ENCODE measurements at places on chromosomes 1 and 21.

- peak; percentile 79 for DNase-seq
These were observed 151.0 kb downstream of the CDC7 start for GRCh38 chr1:91651661-91652071.

DNA sequence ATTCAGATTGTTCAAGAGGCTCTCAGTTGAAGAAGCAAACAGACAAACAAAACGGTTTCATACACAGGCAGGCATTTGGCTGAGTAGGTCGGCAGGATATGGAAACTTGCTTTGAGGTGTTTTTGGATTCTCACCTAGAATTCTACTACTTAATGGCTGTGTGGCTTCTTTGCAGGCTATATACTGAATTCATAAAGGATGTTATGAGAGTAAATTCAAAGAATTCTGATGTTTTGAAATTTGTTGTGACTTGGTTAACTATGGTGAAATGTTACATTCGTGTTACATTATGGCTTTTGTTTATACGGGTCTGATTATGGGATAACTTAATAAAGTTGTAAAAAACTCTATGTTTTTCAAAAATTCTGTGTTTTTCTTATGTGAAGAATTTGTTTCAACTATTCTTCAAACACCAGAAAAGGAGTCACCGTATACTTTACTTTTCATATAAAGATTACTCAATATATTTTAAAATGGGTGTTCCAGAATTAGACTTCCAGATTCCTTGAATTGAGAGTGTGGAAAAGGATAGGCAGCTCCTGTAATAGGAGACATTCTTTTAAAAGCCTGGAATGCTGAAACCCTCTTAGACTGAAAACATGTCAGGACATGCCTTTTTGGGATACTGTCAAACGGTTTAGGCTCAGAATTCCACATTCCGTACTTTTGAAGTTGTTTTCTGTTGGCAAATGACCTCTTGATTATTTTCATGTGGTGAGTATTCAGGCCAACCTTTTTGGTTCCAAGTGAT lies 8.2 kb upstream of the IRF2BP2 start:
- DNase-seq, result no peak

- no peak for DNase-seq
These were observed 31.2 kb downstream of the ARID4B start for GRCh38 chr1:235296729-235297128.

DNA sequence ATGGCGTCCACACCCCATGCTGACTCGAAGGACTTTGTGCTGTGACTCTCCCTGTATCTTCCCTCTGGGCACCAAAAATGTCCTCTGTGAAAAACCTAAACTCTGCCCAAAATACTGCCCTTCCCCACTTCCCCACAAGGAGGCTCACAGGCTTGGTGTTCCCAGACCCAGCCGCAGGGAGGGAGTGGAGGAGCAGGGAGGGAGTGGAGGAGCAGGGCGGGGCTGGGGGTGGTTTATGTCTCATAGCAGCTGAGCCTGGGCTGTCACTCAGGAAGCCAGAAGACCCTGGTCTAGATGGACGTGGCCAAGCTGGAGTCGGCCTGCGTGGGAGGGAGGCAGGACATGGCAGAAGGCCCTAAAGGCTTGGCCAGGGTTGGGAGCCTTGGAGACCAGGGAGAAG lies 461.7 kb downstream of the PTPRU start:
- no peak for DNase-seq

- no peak for DNase-seq
These were observed 16.6 kb downstream of the DNAJC16 start for GRCh38 chr1:15543251-15543588.

GRCh38 chr1:221850470-221851187 lies 108.7 kb upstream of the DUSP10 start:
- no peak for DNase-seq

Measured in left forelimb (tissue), 1 donor.